Uterine smooth muscle cell (primary cell): ENCODE measurements at places on chromosomes 16 and 17. TPM values are rescaled to one million over a fixed set of nuclear protein-coding genes. Genes with fewer than 3 reads are reported as not detected.

Gene ABCA8
- 7.6 and 14.9 TPM in 2 replicates for total RNA-seq

Gene TNFRSF17
- not detected in 2 replicates for total RNA-seq

Gene GAST
- total RNA-seq, result not detected in 2 replicates

Gene FOXL1
- total RNA-seq, result 16.2 and 36.7 TPM in 2 replicates

Gene RANGRF
- 9.7 and 11.1 TPM in 2 replicates for total RNA-seq

Gene C16orf74
- 18.6 and 26.5 TPM in 2 replicates for total RNA-seq

Gene ARL5C
- not detected in 2 replicates for total RNA-seq

Gene SLC38A8
- total RNA-seq, result not detected in 2 replicates

Gene DHRS7C
- total RNA-seq, result not detected in 2 replicates
